Activated CD4-positive, alpha-beta T cell treated with anti-CD3 and anti-CD28 coated beads, Interleukin-2, Interleukin-4, amounts not matched to agents 100 ng/mL and 50 ng/mL, durations not matched to agents 16 hours and 8 hours (primary cell): ENCODE measurements at places on chromosomes 13 and 19.

- no peak for DNase-seq
These were observed 74.8 kb upstream of the STK24 start for GRCh38 chr13:98651744-98652143.

DNA sequence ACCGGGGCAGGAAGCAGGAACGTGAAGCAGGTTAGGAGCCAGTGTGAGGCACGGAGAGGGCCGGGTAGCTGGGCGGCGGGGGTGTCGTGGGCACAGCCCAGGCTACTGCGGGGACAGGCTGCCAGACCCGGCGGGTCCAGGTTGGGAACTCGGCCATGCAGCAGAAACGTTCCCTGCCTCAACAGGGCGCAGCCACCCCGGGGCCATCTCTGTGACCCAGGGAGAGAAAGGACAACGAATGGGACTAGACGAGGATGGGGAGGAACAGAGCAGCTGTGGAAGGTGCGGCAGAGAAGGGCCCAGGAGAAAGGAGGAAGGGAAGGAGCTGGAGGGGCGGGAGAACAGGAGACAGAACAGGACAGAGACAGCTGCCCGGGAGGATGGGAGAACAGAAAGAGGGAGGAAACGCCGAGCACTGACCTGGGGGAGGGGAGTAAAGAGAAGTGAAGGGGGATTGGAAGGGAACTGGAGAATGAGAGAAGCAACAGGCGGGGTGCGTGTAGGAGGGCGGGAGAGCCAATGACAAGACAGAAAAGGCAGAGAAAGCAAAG, 12.9 kb upstream of the GARIN5A start:
- no peak for DNase-seq

- no peak for DNase-seq
These were observed 63.4 kb downstream of the SLC7A1 start for GRCh38 chr13:29532116-29532515.

- no peak for DNase-seq
These were observed 25.6 kb upstream of the ZNF681 start for GRCh38 chr19:23784274-23784673.

DNA sequence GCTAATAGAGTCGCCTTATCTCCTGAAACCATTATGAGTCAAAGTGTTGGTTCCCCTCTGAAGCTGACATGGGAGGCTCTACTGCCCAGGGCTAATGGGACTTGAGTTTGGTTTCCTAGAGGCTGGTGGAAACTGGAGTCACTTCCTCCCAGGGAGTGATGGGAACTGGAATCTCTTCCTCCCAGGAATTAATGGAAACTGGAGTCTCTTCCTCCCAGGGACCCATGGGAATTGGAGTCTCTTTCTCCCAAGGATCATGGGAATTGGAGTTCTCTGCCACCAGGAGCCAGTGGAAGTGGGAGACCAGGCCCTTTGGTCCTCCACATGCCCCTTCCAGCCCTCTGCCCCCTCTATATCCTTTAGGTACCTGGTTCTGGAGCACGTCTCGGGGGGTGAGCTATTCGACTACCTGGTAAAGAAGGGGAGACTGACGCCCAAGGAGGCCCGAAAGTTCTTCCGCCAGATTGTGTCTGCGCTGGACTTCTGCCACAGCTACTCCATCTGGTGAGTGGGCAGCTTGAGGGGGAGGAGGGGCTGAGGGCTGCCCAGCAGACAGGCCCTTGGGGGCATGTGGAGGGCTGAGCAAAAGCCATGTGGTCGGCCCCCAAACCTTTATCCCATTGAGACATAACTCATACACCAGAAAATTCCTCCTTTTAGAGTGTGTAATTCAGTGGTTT, 5.5 kb downstream of the BRSK1 start:
- DNase-seq, result no peak

GRCh38 chr13:91346062-91346461, 1.4 kb upstream of the MIR17HG start:
- DNase-seq, result peak; percentile 56

DNA sequence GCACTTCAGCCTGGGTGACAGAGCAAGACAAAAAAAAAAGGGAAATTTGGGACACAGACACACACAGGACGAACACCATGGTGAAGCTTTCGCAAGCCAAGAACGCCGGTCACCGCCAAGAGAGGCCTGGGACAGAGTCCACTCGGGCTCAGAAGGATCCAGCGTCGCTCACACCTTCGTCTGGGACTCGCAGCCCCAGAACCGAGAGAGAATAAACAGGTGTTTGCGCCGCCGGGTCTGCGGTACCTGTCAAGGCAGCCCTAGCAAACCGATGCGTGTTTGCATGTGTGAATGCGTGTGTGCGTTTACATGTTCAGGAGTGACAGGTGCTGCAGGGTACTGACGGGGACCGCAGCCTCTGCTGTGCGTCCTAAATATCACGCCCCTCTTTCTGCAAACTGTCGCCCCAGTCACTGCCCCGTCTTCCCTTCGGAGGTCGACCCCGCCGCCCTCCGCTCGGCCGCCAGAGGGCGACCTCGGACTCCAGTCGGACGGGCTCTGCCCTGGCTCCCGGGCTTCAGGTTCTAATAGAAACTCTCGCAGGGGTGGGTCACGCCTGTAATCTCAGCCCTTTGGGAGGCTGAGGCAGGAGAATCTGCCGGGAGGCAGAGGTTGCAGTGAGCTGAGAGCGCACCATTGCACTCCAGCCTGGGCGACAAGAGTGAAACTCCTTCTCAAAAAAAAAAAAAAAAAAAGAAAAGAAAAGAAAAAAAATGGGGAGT, 11.8 kb upstream of the CSNK1G2 start:
- peak; percentile 81 for DNase-seq

DNA sequence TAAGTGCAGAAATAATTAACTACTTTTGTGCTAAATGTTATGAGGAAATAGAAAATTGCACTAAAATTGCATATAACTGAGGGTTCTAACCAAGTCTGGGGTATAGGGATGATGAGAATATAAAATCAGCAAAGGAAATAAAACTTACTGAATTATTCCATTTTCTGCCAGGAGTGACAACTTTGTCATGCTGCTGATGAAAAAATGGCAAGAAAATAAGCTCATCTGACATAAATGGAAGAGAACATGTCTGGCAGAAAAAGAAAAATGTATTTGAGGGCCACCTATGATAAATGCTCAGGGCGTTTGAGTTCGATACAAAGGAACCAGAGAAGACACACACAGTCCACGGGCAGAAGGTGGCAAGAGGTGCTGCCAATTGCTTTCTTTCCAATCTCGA, 78.2 kb downstream of the LHFPL6 start:
- no peak for DNase-seq

GRCh38 chr19:7348587-7349230, at the start of gene ARHGEF18:
Gene ARHGEF18, plus strand, starts transcription at chr19:7348937. Its CDS starts 13,954 bp downstream, at chr19:7362891.
- DNase-seq, result peak; percentile 31

GRCh38 chr19:18278521-18279265, 2.7 kb downstream of the JUND start:
- peak; percentile 50 for DNase-seq

GRCh38 chr13:32212421-32212820, 102.7 kb downstream of the ZAR1L start:
- no peak for DNase-seq

GRCh38 chr19:48502350-48503018, 9.2 kb downstream of the LMTK3 start:
- DNase-seq, result no peak

DNA sequence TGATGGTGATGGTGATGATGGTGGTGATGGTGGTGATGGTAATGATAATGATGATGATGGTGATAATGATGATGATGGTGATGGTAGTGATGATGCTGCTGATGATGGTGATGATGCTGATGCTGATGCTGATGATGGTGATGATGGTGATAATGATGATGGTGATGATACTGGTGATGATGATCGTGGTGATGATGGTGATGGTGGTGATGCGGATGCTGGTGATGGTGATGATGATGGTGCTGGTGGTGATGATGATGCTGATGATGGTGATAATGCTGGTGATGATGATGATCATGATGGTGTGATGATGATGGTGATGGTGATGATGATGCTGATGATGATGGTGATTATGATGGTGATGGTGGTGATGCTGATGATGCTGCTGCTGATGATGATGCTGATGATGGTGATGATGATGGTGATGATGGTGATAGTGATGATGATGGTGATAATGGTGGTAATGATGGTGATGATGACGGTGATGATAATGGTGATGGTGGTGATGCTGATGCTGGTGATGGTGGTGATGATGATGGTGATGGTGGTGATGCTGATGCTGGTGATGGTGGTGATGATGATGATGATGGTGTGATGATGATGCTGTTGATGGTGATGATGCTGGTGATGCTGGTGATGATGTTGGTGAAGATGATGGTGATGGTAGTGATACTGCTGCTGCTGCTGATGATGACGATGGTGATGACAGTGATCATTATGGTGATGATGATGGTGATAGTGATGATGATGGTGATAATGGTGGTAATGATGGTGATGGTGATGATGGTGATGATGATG, 62.8 kb downstream of the ZNF536 start:
- DNase-seq, result no peak

GRCh38 chr19:18158467-18158866, 5.5 kb downstream of the PIK3R2 start:
- no peak for DNase-seq

DNA sequence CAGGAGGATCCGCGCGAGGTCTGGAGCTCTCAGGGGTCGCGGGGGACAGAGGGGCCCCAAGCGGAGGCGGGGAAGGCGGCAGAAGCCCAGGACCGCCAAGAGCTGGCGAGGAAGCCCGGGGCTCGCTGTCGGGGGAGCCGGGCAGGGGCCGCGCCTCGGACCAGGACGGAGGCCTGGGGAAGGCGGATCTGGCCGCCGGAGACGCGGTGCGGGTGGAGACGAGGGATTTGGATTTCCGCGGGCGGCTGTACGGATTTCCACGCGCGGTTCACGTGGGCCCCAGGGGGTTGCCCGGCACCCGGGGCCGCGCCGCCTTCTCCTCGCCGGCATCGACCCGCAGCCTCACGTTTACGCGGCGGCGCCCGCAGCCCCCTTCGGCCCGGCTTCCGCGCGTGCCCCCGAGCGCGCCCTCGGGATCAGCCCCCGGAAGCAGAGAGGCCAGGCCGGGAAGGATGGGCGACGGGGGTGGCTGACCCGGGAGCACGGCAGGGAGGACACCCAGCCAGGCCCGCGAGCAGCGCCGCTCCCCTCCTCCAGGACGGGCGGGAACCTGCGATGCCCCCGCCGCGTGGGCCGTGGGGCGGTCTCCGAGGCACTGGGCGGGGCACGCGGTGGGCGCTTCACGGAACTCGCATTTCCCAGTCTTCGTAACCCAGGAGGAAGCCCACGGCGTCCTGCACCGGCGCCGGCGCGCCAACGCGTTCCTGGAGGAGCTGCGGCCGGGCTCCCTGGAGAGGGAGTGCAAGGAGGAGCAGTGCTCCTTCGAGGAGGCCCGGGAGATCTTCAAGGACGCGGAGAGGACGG, 4.7 kb downstream of the F7 start:
- no peak for DNase-seq

GRCh38 chr13:45861322-45861721, 9.8 kb upstream of the SIAH3 start:
- no peak for DNase-seq

DNA sequence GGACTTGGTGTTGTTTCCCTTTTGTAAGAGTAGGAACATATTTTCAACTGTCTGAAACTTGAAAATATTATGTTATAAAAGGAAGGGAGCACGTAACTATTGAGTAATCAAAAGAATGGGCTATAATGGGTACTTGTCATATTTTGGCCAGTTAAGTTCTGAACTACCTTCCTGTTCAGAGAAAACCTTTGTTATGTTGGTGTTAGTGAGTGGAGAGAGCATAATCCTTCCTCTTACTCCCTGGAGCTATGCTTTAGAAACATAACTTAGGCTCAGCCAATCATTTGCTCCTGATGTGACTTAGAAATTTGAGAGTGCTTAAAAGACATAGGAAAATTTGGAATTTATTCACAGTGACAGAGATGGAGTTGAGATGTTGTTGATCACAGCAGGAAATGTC, 482.5 kb upstream of the SPRY2 start:
- DNase-seq, result no peak

DNA sequence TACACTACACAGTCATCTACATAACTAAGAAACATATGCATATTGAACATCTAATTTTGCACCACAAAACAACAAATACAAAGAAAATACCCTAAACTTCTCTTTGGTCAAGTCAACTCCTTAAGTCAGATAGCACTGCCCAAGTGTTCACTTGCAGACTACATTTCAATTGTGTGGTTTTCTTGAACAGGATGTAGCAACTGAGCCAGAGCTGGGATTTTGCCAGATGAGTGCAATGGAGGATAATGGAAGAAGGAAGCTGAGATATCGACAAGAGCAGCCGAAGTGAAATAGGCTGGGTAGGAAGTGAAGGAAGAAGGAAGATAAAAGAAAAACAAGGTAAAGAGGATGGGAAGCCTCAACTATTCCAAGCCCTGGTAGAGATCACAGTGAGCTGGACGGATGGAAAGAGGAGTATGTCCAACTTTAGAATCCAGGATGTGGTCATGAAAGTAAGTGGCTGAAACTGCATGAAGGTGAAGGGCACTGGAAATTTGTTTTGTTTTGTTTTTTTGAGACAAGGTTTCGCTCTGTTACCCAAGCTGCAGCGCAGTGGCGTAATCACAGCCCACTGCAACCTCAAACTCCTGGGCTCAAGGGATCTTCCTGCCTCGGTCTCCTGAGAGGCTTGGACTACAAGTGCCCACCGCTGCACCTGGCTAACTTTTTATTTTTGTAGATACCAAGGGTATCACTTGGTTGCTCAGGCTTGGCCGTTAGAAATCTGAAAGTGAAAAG, 15.0 kb downstream of the NUFIP1 start:
- no peak for DNase-seq

DNA sequence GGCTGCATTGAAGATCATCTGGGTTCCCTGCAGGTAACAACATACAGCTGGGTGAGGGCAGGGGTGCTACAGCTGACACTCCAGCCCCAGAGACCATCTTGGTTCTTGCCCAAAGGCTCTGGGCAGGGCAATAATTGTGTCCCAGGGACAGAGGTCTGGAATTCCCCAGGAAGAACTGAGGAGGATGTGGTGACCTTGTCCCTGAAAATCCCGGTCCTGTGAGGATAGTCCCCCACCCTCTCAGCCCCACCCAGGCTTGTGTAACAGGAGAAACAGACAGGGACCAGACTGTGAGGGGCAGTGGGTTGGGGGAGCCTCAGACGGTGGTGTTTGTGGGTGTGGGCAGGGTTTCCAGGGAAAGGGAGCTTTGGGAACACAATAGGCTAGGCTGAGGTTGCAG, 63.5 kb downstream of the COLGALT1 start:
- DNase-seq, result no peak

DNA sequence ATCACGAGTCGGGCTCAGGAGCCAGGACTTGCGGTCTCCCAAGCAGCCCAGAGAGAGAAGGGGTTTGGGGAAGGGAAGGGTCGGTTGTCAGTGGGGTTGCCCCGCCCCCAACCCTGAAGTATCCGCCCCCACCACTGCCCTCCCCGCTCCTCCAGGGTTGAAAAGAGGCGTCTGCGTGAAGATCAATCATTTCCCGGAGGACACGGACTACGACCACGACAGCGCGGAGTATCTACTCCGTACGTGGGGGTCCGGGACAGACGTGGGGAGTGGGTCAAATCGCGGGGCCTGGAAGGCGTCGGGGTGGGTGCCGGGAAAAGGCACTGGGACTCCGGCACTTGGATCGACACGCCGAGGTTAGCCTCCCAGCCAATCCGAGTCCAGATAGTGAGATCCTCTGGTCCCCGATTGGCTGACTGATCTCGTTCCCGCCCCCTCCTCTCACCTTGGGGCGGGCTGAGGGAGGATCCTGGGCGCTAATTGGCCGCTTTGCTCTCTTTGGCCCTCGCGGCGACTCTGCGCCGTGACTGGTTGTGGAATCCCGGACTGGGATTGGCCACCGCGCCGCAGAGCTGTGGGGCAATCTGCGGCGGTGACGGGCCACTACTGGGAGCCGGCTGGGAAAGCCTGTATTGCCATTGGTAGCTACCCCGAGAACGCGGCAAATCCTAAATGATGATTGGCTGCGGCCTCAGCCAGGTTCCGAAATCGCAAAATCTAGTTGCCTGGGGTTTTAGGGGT, 13.3 kb upstream of the CACNG6 start:
- DNase-seq, result peak; percentile 9

GRCh38 chr13:53201454-53202225, 173.0 kb downstream of the OLFM4 start:
- DNase-seq, result no peak
